BJ (cell line): ENCODE measurements at places on chromosomes 16 and 17. TPM values are rescaled to one million over a fixed set of nuclear protein-coding genes. Genes with fewer than 3 reads are reported as not detected.
A peak's percentile ranks its signal among the peaks of the same experiment; 100 is the strongest.

- DNase-seq = no peak
These were observed 993.5 kb downstream of the CDH8 start for GRCh38 chr16:61042737-61043136.

- DNase-seq = no peak
These were observed 730 bp downstream of the KAT7 start for GRCh38 chr17:49789243-49789578.

The NPW gene
- 0.26 and 0.33 TPM in 2 replicates for polyA plus RNA-seq

DNA sequence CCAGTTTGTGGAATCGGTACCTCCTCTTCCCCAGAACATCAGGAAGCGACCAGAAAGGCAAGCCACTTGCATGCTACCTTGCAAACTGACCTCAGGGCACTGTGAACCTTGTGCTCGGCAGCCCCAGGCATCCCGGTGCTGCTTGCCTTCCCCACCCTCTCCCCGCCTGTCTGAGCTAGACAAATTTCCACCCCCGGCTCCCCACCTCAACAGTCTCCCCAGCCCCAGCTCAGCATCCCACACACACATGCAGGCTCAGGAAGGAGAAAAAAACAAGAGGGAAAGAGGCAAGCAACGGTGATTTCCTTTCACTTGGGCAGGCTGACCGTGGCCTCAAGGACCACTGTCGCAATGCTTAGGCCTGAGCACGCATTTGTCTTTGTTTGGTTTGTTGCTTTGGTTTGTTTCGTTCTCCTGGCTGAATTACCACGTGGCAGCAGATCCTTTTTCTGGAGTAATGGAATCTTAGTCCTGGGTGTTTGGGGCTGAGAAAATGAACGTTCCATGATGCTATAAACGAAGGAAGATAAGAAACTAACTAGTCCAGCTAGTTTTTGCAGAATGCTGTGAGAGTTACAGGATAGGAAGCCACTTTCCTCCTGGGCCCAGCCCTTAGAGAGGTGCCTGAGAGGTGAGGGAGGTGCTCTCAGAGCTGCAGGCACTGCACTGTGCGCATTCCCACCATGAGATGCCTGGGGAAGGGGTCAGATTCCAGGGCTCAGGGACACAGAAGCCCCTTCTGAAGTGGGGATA lies 27.9 kb downstream of the SDK2 start:
- no peak for DNase-seq

GRCh38 chr17:51653878-51654277 lies 393.5 kb downstream of the UTP18 start:
- DNase-seq = no peak

- no peak for DNase-seq
These were observed 140.2 kb downstream of the MSI2 start for GRCh38 chr17:57396511-57396921.

The TLCD3B gene
- 0.06 and 0.13 TPM in 2 replicates for polyA plus RNA-seq

DNA sequence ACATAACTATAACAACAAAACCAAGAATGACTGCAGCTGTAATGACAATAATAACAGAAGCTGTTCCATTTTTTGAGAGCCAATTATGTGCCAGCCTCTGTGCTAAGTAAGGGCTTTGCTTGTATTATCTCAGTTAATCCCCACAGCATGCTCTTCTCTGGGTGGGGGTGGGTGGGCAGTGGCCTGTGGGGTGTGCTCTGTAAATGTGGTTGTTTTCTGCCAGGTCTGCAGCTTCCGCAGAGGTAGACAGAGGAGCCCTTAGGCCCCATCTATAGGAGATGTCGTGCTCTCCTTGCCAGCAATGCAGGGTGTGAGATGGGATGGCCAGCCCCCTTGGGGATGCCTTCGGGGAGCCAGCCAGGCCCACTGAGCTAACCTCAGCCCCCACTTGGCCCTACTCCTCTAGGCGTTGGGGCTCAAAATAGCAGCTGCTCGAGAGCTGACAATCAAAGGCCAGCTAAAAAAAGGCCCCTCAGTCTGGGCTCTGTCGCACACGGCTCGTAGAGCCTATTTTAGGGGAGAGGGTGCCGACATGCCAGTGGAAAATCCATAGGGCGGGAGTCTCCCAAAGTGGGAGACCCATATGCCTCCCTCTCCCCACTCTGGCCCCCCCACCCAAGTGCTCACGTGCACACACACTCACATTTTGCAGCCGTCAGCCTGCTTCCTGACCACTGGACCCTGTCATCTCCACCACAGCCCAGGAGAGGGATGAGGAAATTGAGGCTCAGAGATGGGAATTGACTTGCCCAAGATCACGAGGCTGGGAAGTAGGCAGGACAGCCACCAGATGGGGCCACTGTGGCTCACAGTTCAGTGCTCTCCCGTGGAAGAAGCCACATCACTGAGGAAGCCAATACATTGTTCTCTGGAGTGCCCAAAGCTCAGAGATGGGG lies 15.8 kb downstream of the CDH16 start:
- DNase-seq = no peak

The SLC47A1 gene
- polyA plus RNA-seq = 0.11 and 0.22 TPM in 2 replicates

The HAP1 gene
- 0.05 and 0.10 TPM in 2 replicates for polyA plus RNA-seq

The SARM1 gene
- 8.7 and 13.4 TPM in 2 replicates for polyA plus RNA-seq

The MYH1 gene
- polyA plus RNA-seq = 0.01 TPM in 1 of 2 replicates, not detected in the other

- no peak for DNase-seq
These were observed 1.7 kb downstream of the ADCY9 start for GRCh38 chr16:4114257-4115208.

The TMEM231 gene
- polyA plus RNA-seq = 19.8 and 38.8 TPM in 2 replicates

The TAC4 gene
- polyA plus RNA-seq = not detected in 2 replicates

- DNase-seq = no peak
These were observed 20.3 kb downstream of the CHMP6 start for GRCh38 chr17:81011951-81012350.

The GLG1 gene
- 88.6 and 92.9 TPM in 2 replicates for polyA plus RNA-seq

The FOXO3B gene
- polyA plus RNA-seq = 3.4 and 5.8 TPM in 2 replicates

GRCh38 chr17:47997586-47997985 lies 26.7 kb downstream of the CDK5RAP3 start:
- DNase-seq = no peak

GRCh38 chr16:66603537-66604375 lies 748 bp upstream of the CMTM3 start:
- peak; percentile 31 for DNase-seq

DNA sequence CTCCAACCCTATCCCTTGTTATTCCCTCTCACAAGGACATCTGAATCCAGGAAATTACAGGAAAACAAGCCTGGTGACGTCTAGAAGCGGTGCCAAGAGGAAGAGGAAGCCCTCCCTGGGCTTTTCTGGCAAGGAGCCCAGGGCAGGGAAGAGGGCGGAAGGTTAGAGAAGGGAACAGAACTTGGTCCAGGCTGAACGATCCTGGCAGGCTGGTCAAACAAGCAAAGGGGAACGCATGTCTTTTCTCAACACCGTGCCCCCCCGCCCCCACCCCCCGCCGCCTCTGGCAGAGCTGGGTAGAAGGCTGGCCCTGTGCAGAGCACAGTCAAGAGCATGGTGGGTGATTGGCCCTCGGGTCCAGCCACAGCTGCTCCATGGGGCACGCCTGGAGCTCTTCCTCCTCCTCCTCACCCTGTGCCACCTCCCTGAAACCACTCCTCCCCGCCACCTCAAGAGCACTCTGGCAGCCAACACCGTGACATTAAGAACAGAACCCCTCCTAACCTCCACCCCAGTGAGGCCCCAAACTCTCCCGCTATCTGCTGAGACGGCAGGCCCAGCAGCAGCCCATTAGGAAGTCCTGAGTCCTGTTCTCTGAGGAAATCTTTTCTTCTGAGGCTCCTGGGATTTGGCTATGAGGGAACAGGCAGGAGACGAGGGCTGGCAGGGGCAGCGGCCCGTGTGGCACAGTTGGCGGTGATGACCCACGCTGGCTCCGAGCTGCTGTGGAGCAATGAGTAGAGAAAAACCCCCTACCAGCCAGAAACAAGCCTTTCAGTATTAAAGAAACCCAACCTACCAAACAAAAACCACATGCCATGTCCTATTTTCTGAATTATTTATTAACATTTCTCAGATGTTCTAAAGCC lies 7.3 kb downstream of the C16orf86 start:
- DNase-seq = no peak

The QPRT gene
- 4.2 and 4.7 TPM in 2 replicates for polyA plus RNA-seq

The ZMYND15 gene
- 0.13 TPM in 1 of 2 replicates, not detected in the other for polyA plus RNA-seq

DNA sequence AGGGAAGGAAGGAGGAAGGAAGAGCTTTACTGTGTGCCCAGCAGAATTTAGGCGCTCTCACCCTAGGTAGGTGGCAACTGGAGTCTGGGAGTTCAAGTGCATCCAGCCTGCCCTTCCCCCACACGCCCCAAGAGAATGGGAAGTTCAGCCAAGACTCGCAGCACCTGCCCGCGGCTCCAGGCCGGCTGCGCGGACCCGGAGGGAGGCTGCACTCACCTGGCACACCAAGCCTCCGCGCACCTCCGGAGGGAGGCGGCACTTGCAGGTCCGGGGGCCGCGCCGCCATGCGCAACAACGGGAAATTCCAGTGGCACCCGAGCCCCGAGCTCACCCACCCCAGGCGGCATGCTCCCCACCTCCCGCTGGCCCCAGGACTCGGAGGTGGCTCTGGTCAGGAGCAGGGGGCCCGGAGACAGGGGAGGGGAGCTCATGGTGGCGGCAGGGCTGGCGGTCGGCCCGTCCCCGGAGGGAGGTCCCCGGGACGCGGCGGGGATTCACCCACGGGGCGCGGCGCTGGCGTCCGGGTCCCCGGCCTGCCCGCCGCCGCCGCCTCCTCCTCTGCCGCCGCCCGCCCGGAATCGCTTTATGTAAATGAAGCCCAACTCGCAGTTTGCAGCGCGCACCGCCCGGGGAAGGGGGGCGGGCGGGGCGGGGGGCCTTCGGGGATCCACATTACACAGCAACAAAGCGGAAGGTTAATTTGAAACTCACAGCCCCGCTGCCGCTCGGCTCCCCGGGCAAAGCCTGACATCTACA lies at the start of gene ZFHX3:
ZFHX3 (minus strand) TSS at position 593 of the 756 bp plus-strand sequence. CDS start 87,983 bp downstream, outside the sequence.
- no peak for DNase-seq

The TSPAN10 gene
- polyA plus RNA-seq = 1.6 and 3.0 TPM in 2 replicates
